ENCODE measurements at places on chromosomes 1 and 21. TPM values are rescaled to one million over a fixed set of nuclear protein-coding genes. Genes with fewer than 3 reads are reported as not detected.

DNA sequence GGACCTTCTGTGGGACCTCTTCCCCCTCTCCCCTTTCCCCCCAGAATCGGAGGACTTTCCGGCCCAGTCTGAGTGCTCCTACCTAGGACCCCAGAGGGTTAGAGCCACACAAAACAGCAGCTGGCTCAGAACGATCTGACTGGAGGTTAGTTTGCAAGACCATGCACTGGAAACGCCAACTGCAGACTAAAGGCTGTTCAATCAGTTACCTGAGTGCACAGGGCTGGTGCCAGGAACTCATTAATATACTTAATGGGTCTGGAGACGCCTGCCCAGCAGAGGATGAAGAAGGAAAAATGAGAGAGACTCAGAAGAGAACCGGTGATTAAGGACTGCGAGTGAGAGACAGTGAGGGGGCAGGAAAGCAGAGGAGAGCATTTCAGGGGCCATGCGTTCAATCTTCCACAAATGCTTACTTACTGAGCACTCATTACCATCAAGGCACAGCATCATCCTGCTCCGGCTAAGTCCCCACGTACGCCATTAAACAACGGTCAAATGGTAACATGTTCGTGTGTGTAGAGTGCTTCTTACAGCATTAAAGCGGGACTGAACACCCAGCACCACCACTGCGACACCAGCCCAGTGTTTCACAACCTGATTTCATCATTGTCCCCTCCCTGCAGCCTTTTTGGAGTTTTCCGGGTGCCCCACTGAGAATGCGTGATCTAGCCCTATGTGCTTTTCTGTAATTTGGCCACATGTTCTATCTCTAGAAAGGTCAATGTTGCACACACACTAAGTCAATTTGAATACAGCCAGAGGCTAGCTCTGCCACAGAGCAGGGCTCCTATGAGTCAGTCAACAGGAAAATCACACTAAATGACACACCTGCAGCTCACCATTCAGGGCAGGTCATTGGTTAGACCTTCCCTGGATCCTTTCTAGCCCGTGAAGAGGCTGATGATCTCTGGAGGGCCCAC, 7.6 kb downstream of the ENO1 start:
- peak overlapping the region; percentile 86 for H3K27ac ChIP-seq
- peak overlapping the region; percentile 92 for H3K4me3 ChIP-seq
- H3K4me1 ChIP-seq, result peaks cover 75% of the 10 kb centered on the region
- no peak for DNase-seq
- H3K27me3 ChIP-seq, result no peaks in the 10 kb centered on the region
- H3K36me3 ChIP-seq, result peaks cover 94% of the 10 kb centered on the region

DNA sequence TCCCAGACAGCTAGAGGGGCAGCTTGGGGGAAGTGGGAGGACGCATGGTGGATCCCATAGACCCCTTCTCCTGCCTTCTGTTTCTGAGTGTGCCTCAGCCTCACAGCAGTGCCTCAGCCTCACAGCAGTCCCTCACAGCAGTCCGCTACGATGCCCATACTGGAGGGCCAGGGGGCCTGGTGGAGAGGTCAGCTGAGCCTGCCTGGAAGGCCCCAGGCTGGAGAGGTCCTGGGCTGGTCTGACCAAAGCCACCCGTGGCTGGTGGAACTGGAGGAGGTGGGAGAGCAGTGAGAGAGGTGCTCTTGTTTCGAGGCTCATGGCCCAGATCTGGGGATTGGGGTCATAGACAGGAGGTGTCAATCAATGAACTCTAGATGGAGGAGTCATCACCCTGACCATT, 16.0 kb upstream of the RSPO1 start:
- no peak for DNase-seq
- H3K27ac ChIP-seq, result no peak overlapping the region
- no peaks in the 10 kb centered on the region for H3K36me3 ChIP-seq
- peaks cover 3% of the 10 kb centered on the region for H3K27me3 ChIP-seq

DNA sequence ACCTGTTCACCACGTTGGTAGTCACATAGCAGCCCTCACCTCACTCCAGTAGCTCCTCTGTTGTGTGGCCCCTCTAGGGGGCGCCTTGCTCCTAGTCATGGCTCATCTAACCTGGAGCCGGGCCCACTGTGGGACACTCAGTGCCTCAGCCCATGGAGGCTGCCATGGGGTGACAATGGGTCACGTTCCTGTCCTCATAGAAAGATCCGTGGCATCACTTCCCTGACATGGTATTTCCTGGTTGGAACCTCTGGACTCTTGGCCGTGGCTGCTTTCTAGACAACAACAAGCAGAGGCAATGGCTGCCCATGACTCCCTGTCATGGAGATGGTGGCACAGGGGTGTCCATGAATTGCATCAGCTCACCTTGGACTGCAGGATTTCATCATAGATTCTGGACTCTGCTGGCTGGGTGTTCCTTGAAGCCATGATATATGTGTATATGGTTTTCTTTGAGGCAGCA, 27.5 kb upstream of the SLAMF6 start:
- H3K4me1 ChIP-seq, result peaks cover 23% of the 10 kb centered on the region
- H3K4me3 ChIP-seq, result no peak overlapping the region
- H3K27me3 ChIP-seq, result no peaks in the 10 kb centered on the region
- peaks cover 59% of the 10 kb centered on the region for H3K36me3 ChIP-seq
- H3K27ac ChIP-seq, result no peak overlapping the region
- DNase-seq, result peak; percentile 82

GRCh38 chr21:27590271-27590670, 623.4 kb upstream of the ADAMTS5 start:
- no peak overlapping the region for H3K27ac ChIP-seq
- no peak overlapping the region for H3K4me3 ChIP-seq
- H3K36me3 ChIP-seq, result no peaks in the 10 kb centered on the region
- DNase-seq, result no peak

GRCh38 chr21:46391773-46392172, 66.9 kb upstream of the DIP2A start:
- H3K36me3 ChIP-seq, result peaks cover 15% of the 10 kb centered on the region
- no peak overlapping the region for H3K4me3 ChIP-seq
- H3K27ac ChIP-seq, result no peak overlapping the region
- H3K27me3 ChIP-seq, result no peaks in the 10 kb centered on the region

DNA sequence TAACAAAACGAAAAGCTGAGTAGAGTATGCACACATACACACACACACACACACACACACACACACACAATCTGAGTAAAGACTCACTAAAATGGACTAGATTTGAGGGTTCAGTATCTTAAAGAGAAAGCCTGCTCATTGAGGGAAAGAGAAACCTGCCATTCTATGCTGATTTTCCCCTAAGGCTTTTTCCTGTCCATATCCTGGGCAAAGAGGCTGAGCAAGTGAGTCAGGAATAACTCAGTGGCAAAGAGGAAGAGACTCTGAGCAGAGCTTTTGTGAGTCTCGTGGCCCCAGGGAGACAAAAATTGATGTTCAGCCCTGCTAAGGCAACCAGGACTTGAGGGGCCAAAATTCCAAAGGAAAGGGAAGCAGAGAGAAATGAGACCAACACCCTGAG, 37.3 kb upstream of the RUNX1 start:
- H3K27ac ChIP-seq, result peak overlapping the region; percentile 32
- H3K4me3 ChIP-seq, result no peak overlapping the region
- H3K4me1 ChIP-seq, result peaks cover 33% of the 10 kb centered on the region
- no peaks in the 10 kb centered on the region for H3K27me3 ChIP-seq
- DNase-seq, result no peak

- H3K4me3 ChIP-seq, result no peak overlapping the region
- no peak for DNase-seq
- H3K36me3 ChIP-seq, result no peaks in the 10 kb centered on the region
- peaks cover 22% of the 10 kb centered on the region for H3K4me1 ChIP-seq
- peaks cover 4% of the 10 kb centered on the region for H3K27me3 ChIP-seq
- H3K27ac ChIP-seq, result no peak overlapping the region
Observed at GRCh38 chr1:232915212-232915611, 35.2 kb upstream of the NTPCR start.

GRCh38 chr1:167054946-167055630, 35.1 kb downstream of the GPA33 start:
- no peaks in the 10 kb centered on the region for H3K27me3 ChIP-seq
- no peak overlapping the region for H3K27ac ChIP-seq
- no peaks in the 10 kb centered on the region for H3K36me3 ChIP-seq
- peaks cover 10% of the 10 kb centered on the region for H3K4me1 ChIP-seq

DNA sequence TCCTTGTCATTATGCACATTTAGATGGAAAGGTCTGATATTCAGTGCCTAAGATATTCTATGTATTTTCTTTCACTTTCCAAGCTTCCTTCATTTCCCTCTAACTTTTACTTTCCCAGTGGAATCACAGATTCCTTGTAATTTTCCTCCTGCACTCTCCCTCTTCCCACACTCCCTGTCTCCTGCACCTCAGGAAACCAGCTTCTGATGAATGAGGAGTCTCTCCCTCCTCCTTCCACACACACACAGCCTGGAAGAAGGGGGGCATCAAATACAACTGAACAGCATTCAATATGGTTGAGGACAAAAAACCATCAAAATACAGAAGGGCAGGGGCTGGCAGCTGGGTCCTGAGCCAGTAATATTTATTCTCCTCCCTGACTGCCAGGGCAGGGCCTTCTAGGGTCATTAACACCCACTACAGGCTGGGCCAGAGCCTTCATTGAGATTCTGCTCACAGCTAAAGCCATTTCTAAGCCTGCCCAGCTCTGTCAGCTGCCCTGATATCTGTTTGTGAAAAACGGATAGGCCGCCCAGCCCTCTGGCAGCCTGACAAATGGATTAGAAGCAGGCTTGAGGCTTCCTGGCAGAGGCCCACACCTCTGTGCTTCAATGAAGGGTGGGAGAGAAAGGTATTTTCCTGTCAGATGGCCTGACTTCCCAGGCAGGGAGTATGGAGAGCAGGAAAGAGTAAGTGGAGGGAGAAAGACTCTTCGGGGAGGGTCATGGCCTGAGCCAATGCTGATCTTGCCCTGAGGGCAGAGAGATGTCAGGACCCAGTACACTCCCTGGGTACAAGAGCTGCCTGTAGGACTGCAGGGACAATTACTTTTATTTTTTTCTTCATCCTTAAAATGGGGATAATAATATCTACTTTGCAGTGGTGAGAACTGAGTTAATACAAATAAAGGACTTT, 138.9 kb upstream of the SPATA6 start:
- no peaks in the 10 kb centered on the region for H3K36me3 ChIP-seq
- no peak overlapping the region for H3K4me3 ChIP-seq
- H3K27me3 ChIP-seq, result peaks cover 6% of the 10 kb centered on the region
- no peak overlapping the region for H3K27ac ChIP-seq
- DNase-seq, result no peak

DNA sequence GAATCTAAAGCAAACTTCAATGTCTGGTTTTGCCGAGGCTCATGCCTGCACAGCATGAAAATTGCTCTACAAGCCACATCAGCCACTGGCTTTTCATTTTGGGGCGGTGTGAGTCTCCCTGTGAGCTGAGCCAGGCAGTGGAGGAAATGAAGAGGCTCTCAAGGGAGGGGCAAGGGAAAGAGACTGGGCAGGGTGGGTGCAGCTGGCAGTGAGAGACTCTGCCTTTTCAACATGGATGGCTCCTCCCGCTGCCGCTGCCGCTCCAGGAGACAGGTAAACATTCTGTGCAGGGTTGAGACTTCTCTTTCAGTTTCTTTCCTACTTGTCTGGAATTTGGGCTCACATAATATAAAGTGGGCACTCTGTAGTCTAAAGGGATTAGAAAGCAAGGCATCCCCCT, 11.3 kb upstream of the CTSE start:
- no peak for DNase-seq
- H3K27ac ChIP-seq, result no peak overlapping the region
- peaks cover 63% of the 10 kb centered on the region for H3K27me3 ChIP-seq
- H3K36me3 ChIP-seq, result no peaks in the 10 kb centered on the region
- H3K4me1 ChIP-seq, result peaks cover 19% of the 10 kb centered on the region

DNA sequence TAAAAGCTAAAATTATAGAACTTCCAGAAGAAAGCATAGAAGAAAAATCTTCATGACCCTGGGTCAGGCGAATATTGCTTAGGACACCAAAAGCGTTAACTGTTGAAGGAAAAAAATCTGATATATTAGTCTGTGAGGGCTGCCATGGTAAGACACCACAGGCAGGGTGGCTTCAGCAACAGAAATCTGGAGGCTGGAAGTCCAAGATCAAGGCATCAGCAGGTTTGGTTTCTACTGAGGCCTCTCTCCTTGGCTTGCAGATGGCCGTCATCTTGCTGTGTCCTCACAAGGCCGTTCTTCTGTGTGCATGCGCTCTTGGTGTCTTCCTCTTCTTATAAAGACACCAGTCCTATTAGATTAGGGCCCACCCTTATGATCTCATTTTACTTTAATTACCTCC, 14.5 kb downstream of the IFNLR1 start:
- H3K27ac ChIP-seq, result no peak overlapping the region
- DNase-seq, result no peak
- H3K4me3 ChIP-seq, result no peak overlapping the region
- H3K4me1 ChIP-seq, result no peaks in the 10 kb centered on the region
- no peaks in the 10 kb centered on the region for H3K36me3 ChIP-seq

GRCh38 chr1:16296643-16297042, 55.6 kb downstream of the FBXO42 start:
- H3K27me3 ChIP-seq, result no peaks in the 10 kb centered on the region
- DNase-seq, result no peak
- H3K27ac ChIP-seq, result no peak overlapping the region
- no peaks in the 10 kb centered on the region for H3K4me1 ChIP-seq

- no peak overlapping the region for H3K4me3 ChIP-seq
- no peaks in the 10 kb centered on the region for H3K4me1 ChIP-seq
- no peak overlapping the region for H3K27ac ChIP-seq
Observed at GRCh38 chr1:48524892-48525467, 53.0 kb upstream of the SPATA6 start.

DNA sequence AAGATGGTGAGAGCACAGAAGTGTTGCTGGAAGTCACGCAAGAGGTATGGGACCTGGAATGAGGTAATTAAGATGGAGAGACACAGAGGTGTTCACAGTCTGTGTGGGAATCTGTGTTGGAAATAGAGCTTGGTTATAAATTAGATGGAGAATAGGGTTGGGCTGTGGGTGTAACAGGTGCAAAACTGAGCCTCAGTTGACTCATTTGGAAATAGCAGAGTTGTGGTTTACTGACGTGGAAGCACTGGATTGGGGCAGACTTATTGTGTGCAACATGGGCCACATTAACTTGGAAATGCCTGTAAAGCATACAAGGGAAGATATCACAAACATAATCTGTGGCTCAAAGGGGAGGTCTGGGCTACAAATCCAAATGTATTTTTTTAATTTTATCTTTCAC, 13.0 kb downstream of the CAMSAP2 start:
- DNase-seq, result no peak
- peaks cover 5% of the 10 kb centered on the region for H3K4me1 ChIP-seq
- H3K36me3 ChIP-seq, result no peaks in the 10 kb centered on the region
- H3K27me3 ChIP-seq, result peaks cover 2% of the 10 kb centered on the region
- no peak overlapping the region for H3K27ac ChIP-seq
- no peak overlapping the region for H3K4me3 ChIP-seq

USH2A gene
- total RNA-seq, result not detected

RAB7B gene
- total RNA-seq, result not detected

OR2AK2 gene
- total RNA-seq, result not detected

TAS1R1 gene
- not detected for total RNA-seq

OR2M3 gene
- total RNA-seq, result not detected

LAMTOR5 gene
- total RNA-seq, result 170 TPM

All from activated CD4-positive, alpha-beta T cell treated with anti-CD3 and anti-CD28 coated beads, Interleukin-2, amount 10 ng/mL, durations not matched to agents 24 days and 14 days (primary cell).